ENCODE measurements at places on chromosomes 16 and 17.

GRCh38 chr16:74117798-74118197 lies 178.8 kb upstream of the PSMD7 start:
- DNase-seq, result no peak

DNA sequence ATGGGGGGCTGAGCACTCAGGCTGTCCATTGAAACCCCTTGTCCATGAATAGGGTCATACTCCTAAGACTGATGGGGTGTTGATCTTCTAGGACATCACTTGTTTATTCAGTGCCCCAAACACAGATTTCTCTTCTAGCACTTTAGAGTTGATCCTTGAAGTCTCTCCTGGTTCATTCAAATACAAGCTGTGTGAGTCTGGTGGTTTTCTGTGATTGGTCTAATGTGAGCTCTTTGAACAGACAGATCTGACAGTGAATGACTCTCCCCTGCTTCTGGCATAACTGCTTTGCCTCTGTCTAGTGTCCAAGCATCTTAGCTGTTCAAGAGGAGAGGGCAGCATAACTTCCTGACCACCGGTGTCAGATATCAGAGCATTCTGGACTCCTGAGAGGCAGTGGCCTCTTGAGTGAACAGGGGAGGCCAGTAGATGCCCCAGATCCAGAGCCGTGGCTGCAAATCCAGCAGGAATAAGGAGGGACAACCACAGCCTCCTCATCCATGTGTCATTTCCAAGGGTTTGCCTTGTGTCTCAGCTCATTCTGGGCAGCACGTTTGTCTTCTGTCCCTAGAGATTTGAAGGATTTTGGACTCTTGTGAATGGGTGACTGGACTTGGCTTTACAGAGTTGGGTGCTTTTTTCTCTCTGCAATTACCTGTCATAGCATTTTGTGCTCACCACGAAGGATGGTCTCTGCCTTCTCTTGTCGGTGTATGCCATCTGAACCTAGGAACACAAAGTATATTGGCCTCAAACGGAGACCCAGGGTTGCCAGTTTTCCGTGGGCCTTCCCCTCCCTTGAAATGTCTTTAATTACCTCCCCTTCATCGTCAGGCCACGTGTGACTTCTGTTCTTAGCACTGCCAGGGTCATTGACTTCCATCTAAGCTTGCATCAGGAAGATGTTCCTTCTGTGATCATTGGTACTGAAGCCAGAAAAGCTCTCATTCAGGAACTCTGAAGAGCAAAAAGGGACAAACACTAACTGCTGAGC lies 13.9 kb upstream of the CLEC18C start:
- no peak for DNase-seq

DNA sequence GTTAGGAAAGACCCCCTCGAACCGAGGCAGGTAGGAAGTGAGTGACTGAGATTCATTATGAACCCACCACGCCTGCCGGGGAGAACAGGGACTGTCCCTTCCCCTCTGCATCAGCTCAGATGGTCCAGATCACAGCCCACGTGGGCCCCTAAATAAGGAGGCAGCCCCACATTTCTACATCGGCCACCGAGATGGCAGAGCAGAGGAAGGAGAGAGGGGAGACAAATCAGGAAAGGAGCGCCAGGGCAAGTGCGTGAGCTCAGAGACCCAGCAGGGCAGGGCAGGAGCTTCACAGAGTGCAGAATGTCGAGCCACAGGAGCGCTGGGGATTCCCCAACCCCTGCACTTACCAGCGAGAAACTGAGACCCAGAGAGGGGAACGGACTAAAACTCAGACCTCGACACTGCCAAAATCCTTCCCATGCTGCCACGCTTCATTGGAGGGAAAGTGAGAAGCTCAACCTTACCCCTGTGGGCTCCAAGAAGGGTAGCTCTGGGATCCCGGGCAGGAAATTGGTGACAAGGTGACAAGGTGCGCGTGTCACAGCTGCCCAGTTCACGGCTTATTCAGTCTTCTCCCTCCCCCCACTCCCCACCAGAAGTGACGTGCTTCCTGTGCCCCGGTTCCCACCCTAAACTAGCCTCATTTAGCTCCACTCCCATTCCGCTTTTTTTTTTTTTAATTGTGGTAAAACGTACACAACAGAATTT lies at the start of gene ICAM2:
Gene ICAM2 (minus strand): TSS at position 578 of the 711 bp plus-strand sequence. CDS start 13,942 bp downstream, outside the sequence.
- DNase-seq, result peak; percentile 67

GRCh38 chr16:56022818-56023217 lies 147.6 kb upstream of the CES5A start:
- no peak for DNase-seq

DNA sequence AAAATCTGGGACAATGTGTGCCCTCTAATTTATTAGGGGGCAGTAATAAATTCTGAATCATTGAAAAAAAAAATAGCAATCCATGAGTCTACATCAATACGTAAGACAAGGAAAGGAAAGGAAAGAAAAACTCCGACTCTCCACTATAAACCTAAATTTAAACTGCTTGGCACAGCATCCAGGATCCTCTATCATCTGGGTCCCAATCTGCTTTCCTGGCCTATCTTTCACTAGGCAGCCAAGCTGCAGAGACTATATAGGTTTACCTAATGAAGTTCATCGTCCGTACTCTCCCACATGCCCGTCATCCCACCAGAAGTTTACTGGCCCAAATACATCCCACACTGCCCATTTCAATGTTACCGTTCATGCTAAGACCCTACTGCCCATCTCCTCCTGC lies 179.2 kb downstream of the PARN start:
- DNase-seq, result no peak

GRCh38 chr17:75836605-75837004 lies 7.6 kb downstream of the UNC13D start:
- no peak for DNase-seq

- DNase-seq, result no peak
Observed at GRCh38 chr16:2443555-2443954, 14.3 kb downstream of the CCNF start.

DNA sequence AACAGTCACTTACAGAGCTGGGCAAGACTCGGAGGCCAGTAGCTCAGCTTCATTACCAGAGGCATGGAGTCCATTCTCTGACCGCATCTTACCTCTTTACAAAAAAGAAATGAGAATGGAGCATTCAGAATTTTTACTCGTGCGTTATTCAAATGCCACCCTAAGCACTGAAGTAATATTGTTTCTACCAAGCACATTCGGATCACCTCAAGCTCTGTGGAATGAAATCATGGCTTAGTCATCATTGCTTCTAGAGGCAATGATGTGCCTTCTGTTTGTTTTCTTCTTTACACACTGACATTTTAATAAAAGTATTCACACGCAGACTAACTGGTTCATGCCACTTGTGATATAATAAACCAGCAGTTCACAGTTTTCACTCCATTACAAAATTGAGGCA lies 206.8 kb downstream of the PHKB start:
- DNase-seq, result no peak

GRCh38 chr16:66961914-66962313 lies 848 bp downstream of the CES3 start:
- no peak for DNase-seq

GRCh38 chr17:39357986-39358385 lies 43.4 kb downstream of the FBXL20 start:
- DNase-seq, result no peak

- DNase-seq, result no peak
Observed at GRCh38 chr17:61517265-61517664, 65.0 kb downstream of the TBX4 start.

DNA sequence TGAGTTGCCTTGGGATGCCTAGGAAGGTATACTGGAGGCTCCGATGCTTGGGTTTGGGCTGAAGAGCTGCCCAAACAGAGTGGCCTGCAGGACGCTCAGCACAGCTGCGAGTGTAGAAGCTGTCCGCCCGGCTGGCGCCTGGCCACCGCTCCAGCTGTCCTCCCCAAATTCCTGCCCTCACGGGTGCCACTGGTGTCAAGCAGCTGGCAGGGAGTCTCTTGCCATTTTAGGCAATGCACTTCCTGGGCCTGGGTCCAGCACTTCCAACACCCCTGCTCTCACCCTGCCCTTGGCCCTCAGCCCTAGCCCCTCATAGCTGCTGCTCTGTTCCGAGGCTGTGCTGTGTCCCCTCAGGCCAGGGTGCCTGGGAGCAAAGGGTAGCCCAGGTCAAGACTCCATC lies 5.2 kb upstream of the PKMYT1 start:
- DNase-seq, result no peak

DNA sequence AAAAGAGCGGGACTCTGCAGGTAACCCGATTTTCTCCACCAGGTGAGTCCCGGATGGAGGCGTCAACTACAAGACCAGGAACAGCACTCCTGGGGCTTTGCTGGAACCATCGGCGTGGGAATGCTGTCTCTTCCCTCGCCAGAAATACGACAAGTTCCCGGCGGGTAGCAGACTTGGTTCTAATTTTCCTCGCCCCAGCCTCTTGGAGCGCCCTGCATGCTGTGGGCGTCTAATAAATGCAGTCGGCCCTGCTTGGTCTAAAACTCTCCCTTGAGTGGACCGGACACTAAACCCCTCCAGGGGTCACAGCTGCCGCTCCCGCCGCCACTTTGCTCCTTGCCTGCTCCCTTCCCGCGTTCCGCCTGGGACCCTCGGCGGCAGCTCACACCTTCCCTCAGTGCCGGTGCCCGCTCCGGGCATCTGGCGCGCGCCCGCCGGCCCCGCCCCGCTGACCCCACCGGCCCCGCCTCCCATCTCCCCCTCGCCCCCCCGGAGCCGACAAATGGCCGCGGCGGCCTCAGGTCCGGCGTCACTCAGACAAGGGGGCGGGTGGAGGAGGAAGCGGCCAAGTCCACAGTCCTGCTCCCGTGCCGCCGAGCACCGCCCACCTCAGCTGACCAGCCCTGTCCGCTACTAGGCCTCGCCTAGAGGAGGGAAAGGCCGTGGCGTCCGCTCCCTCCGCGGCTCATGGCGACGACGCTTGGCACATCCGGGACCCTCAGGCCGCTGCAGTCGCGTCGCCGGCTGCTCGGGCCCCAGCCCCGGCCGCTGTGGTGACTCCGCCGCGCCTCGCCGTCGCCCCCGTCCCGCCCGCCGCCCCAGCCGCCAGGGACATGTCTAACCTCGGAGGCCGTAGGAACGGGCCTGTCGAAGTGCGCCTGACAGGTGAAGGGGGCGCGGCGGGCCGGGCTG lies 65.8 kb downstream of the KPNA2 start:
- peak; percentile 39 for DNase-seq

DNA sequence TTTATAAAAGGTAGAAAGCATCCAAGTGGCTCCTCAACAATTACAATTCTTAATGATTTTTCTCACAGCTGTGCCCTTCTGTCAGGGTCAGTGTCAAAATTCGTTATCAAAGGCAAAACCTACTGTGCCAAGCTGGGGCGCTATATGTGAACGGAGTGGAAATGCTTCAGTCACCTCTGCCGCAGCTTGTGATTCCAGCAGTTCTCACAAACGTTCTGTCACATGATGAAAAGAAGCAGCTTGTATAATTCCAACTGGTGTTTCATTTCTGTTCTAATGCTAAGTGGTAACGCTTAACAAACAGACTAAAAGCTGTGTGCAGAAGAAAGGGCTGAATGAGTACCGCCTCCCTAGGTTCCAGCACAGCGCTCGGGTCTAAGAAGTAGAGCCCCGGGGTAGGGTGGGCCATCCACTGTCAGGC lies 14.2 kb downstream of the PLD6 start:
- DNase-seq, result no peak

- DNase-seq, result peak; percentile 44
Observed at GRCh38 chr17:27236717-27237315, 57.1 kb upstream of the WSB1 start.

DNA sequence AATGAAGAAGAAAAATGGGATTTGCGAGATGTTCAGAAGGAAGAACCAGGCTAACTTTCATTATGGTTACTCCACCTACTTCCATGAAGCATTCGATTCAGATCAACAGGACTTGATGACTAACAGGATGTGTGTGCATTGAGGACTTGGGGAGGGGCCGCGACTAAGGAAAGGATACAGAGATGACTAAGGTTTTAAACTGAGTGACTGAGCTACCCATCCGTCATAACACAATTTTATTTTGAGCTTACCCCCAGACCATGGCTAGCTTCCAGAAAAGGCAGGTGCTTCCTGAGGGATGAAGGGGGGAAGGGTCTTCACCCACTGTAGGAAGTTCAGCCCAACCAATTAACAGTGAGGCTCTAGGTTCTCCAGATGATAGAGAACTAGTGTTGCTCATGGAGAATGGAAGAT lies 2.5 kb upstream of the CDYL2 start:
- DNase-seq, result no peak

DNA sequence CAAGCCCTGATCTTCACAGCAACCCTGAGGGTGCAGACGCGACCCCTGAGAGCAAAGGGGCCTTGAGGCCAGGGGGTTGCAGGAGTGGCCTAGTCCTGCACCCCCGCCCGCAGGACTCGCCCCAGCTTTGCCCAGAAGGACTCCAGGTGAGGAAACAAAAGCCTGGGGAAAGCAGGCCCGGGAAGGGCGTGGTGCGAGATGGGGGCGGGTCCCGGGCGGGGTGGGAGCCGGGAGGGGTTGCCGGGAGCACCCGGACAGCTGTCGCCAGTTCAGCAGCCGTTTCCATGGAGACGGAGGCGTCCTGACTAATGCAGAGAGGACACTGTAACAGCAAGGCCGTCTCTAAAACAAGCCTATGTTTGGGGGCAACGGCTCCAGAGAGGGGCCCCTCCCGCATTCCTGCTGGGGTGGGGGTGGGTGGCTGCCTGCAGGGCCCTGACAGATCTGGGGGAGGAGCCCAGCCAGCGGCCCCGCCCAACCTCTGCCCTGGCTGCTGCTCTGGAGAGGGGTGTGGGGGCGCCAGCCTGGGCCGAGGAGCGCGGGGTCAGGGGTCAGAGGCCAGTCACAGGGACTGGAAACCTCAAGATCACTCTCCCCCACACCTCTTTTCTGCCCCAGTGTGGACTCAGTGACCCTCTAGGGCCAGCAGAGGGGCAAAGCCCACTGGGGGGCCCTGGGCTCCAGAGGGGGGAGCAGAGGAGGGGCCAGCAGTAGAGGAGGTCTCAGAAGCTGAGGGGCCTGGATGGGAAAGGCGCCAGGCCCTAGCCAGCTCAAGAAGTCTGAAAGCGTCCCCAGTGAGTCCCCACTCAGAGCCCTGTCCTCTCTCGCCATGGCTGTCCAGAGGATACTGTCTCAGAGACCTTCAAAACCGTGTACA lies 3.1 kb upstream of the TPPP3 start:
- DNase-seq, result no peak

GRCh38 chr16:88314991-88315542 lies 67.7 kb upstream of the ZNF469 start:
- DNase-seq, result no peak

- no peak for DNase-seq
Observed at GRCh38 chr17:50640686-50641351, 6.1 kb downstream of the ABCC3 start.

- DNase-seq, result no peak
Observed at GRCh38 chr17:74690409-74690825, 22.3 kb downstream of the CD300LF start.

DNA sequence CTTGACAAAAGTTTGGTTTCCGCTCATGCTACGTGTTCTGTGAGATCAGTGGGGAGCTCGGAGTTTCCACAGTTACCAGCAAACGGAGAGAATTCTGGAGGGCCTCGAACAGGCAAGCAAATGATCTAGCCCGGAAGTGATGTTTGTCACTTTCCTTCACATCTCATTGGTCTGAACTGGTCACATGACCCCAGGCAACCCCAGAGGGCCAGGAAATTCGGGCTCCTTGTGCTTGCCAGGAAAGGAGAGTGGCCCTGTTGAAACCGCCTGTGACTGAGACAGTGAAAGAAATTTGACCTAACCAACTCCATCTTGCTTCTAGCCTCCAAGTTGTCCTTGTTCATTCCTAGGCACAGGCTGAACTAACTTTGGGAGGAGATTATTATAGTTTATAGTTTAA lies 23.0 kb downstream of the SPPL2C start:
- no peak for DNase-seq
